ENCODE measurements at places on chromosomes 3 and 15.

DNA sequence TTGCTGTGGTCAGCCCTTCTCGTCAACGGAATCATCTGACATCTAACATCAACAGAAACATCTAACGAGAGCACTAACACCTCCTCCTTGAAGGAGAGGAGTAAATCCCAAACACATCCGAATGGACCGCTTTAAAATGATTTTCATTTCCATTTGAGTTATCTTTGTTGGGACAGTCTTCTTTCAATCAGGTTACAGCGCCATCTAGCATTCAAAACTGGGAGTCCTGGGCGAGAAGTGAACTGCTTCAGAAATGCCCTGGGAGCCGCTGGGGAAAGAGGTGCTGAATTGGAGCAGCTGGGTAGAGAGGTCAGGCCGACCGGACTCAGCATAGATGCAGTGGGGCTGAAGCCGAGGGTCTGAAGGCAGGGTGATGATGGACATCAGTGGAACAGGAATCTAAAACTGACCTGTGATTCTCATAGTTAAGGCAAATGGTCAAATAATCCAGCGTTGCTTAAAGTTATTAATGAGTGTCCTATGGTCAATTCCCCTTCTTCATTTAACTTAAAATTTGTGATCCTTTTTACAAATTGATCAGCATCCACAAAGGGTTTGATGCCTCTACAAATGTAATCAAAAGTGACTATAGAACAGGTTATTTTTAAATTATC, 170.0 kb upstream of the NDN start:
- no peak for DNase-seq

GRCh38 chr15:63491116-63491827, 13.1 kb upstream of the USP3 start:
- DNase-seq = no peak

DNA sequence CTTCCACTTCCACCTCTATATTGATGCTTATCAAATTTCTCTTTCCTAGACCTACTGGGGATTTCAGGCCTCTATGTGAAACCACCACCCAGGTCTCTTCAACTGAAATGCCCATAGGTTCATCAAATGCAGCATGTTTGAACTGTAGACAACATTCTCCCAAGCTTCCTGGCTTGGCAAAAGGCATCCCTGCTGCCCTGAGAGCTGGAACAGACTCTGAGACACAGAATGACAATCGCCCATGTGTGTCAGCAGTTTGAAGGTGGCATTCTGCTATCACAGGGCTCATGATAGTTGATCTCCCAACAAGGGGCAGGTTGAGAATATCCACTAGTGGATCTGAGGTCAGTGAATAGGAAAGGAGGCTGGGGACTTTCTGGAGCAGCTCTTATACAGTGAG, 200.7 kb downstream of the RPLP1 start:
- no peak for DNase-seq

GRCh38 chr15:68994981-68995761, 19.3 kb upstream of the NOX5 start:
- no peak for DNase-seq

- DNase-seq = no peak
These were observed 186.1 kb downstream of the FMN1 start for GRCh38 chr15:33008284-33008995.

- no peak for DNase-seq
These were observed 10.7 kb upstream of the CSTA start for GRCh38 chr3:122314228-122314876.

GRCh38 chr3:99483841-99484240, 154.6 kb upstream of the COL8A1 start:
- no peak for DNase-seq

DNA sequence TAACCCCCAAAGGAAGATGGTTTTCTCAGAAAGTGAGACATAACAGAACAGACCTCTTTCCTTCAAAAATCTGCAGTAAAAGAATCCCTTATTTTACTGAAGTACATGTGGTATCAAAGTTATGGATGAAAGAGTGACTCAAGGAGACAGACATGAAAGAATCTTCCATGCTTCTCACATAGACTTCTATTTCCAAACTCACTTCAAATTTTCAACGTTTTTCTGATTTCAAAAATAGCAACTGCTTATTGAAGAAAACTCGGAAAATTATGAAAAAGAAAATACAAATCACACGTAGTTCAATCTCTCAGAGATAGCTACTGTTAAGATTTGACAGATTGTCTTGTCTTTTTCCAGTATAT, 39.8 kb upstream of the TRA2B start:
- DNase-seq = no peak

DNA sequence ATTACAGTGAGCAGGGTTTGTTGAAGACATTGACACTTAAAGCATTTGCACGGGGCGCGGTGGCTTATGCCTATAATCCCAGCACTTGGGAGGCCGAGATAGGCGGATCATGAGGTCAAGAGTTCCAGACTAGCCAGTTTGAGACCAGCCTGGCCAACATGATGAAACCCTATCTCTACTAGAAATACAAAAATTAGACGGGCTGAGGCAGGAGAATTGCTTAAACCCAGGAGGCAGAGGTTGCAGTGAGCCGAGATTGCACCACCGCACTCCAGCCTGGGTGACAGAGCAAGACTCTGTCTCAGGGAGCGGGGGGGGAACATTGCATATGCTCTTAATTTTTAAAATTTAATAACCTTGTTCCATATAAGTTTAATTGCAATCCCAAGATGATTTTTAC, 11.9 kb downstream of the STT3B start:
- no peak for DNase-seq

GRCh38 chr15:81299630-81300273, 24.2 kb downstream of the STARD5 start:
- DNase-seq = no peak

GRCh38 chr3:86673991-86674390, 317.0 kb downstream of the VGLL3 start:
- DNase-seq = no peak

- no peak for DNase-seq
These were observed 80.3 kb downstream of the PEX5L start for GRCh38 chr3:179956416-179956830.

DNA sequence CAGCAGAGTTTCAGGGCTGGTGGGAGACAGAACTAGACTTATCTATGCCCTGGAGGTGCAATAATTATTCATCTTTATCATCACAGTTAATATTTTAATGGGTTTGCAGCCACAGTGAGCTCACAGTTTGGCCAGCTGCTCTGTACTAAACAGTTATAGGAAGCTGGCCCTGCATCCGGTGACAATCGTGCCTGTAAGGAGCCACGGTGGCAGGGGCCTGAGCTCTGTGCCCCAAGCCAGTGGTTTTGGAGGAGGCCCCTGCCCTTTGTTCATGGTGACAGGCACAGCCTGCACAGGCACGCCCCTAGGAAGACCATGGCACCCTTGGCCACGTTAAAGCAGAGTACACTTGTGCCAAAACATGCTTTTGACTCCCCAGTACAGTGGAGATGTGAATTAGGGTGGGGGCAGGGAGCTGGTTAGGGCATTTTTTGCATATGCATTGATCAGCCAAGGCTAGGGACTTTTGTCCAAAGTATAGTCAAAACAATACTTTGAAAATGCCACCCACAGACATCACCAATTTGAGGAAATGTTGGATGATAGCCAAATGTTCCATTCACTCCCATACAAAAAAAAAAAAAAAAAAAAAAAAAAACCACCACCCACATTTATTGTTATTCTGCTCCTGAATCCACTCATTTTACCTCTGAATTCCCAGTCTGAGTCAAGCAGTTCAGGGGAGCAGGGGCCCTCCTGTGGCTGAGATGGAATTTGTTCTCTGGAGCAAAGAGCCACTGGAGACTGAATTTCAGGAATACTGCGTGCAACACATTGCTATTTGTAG, 3.4 kb upstream of the RFTN1 start:
- DNase-seq = no peak

DNA sequence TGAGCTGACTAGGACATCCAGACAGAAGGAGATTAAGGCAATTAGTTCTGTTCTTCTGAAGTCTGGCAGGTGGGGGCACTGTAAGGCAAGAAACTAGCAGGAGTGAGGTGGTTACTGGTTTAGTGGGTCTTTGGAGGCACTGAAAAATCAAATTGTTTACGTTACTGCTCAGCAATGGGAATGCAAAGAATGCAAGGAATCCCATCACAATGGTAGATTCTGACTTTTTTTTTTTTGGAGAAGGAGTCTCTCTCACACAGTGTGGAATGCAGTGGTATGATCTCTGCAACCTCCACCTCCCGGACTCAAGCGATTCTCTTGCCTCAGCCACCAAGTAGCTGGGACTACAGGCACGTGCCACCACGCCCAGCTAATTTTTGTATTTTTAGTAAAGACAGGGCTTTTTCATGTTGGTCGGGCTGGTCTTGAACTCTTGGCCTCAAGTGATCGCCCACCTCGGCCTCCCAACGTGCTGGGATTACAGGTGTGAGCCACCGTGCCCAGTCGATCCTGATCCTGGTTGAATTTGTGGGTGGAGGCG, 16.4 kb downstream of the FAM107A start:
- DNase-seq = no peak

DNA sequence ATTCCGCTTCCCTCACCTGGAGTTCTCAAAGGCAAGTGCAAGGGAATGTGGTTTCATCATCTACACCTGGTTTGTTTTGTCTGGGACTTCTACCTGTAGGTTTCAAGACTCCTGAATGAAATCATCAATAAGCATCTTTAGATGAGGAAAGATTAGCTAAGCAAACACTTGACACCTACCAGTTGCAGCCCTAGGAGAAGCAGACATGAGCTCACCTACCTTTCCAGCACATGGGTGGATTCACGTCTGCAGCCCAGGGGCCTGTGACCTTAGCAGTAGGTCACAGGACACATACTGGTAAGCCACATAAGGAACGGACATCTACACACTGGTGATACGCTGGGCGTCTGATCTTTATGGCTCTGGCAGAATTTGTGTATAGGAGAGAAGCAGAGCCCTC, 26.7 kb downstream of the SLCO2A1 start:
- DNase-seq = no peak

- no peak for DNase-seq
These were observed 67.1 kb upstream of the ROBO2 start for GRCh38 chr3:76972624-76973296.

GRCh38 chr15:78415284-78415683, 22.7 kb upstream of the IREB2 start:
- DNase-seq = no peak

GRCh38 chr3:52153389-52154096, 680 bp downstream of the POC1A start:
- DNase-seq = no peak

DNA sequence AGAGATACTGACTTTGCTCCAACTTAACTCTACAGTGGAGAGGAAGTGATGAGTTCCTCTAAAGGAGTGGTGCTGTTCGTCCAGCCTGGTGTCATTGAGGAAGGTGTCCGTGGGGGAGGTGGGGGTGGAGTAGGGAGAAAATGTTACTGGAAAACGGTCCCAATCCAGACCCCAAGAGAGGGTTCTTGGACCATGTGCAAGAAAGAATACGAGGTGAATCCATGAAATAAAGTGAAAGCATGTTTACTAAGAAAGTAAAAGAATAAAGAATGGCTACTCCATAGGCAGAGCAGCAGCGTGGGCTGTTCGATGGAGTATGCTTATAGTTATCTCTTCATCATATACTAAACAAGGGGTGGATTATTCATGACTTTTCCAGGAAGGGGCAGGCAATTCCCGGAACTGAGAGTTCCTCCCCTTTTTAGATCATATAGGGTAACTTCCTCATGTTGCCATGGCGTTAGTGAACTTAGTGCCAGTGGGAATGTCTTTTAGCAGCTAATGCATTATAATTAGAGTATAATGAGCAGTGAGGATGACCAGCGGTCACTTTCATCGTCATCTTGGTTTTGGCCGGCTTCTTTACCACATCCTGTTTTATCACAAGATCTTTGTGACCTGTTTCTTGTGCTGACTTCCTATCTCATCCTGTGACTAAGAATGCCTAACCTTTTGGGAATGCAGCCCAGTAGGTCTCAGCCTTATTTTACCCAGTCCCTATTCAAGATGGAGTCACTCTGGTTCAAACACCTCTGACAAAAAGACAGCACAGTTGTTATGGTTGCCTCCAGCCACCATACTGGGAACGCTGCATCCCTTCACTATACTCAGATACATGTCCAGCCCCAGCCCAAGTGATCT, 38.6 kb downstream of the CLEC3B start:
- DNase-seq = no peak

- no peak for DNase-seq
These were observed 217.0 kb downstream of the PLOD2 start for GRCh38 chr3:145943952-145944351.

GRCh38 chr15:62886431-62887071, 156.0 kb upstream of the TPM1 start:
- no peak for DNase-seq

DNA sequence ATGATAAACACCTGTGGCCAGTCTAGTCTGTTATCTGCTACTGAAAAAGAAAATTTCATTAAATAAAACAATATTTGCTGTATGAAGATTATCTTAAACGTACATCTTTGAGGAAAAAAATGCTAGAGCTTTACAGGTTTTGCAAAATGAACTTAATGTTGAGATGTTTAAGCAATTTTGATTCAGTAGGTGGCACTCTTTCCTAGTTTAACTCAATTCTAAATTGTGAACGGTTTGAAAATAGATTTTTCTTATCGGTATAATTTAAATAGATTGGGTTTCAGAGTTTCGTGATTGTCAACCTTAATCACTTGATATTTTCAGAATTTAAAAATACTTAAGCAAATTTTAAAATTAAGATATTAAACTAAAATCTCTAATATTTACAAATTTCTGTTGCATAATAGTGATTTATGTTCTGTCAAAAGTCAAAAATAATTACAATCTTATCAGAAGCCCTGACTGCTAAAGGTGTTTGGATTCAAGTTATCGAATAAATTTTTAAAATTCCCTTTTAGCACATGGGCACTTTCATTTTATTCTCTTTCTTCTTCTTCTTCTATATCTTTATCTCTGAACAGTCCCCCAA, 7.0 kb upstream of the RNF111 start:
- no peak for DNase-seq

DNA sequence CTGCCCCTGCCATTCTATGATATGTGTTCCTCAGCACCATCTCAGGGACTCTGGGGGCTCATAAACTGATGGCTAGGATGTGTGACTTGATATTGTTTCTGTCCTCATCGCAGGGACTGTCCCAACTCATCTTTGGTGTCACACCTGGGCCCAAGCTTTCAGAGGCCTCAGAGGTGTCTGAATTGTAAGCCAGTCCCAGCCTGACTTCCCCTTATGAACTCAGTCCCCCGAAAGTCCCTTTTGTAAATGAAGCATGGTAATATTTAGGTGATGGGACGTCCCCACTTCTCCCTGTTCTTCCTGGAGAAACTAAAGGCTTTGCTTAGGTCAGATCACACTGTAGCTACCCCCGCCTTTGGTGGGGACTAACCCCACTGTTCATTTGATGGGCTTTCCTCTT, 142.4 kb upstream of the TLE3 start:
- DNase-seq = no peak

- no peak for DNase-seq
These were observed 20.3 kb upstream of the ARL6 start for GRCh38 chr3:97744289-97744688.
